ENCODE measurements at places on chromosomes 2 and 18.

- DNase-seq, result no peak
Observed at GRCh38 chr2:168320267-168320666, 72.9 kb upstream of the STK39 start.

DNA sequence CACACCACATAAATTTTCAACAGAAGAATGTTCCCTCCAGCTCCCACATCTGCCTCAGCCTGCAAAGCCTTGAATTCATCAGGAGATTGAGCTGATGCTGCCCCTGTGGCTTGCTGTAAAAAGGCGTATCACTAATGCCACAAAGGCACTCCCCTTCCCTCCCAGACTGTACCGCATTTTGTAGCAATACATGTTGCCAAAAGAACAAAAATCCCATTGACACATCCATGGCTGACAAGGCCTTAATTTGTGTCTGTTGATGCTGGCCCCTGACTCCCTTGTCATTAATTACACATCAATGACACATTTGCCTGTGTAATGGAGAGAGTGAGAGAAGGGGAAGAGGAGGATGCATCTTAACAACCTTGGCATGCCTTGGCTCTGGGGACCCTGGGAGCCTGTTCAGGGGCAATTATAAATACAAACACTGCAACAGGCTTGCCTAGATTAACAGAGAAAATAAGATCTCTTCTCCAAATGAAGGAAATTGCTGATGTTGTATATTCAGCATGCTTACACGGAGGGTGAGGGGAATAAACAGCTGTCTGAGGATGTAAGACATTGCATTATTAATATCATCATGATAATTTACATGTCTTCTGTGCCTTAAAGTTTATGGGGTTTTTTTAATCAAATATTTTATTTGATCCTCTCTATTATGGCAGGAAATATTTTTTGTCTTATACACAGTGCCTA, 264.0 kb downstream of the SUCLG1 start:
- DNase-seq, result no peak

DNA sequence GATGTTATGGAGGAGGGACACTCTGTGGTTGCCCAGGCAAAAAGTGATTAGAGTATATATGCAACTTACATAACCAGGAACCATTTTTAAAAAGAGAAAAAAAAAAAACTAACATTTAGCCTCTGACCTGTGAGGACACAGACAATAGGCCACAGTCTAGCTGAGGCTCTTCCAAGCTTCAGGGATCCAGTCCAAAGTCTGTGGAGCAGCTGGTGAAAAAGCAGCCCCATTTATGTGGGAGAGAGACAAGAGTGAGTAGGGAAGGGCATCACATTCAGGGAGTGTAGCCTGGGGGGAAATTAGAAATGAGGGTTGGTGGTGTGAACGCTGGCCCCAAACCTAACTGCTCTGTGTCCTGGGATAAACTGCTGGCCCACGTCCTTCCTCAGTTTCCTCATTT, 122.8 kb downstream of the MYO5B start:
- no peak for DNase-seq

DNA sequence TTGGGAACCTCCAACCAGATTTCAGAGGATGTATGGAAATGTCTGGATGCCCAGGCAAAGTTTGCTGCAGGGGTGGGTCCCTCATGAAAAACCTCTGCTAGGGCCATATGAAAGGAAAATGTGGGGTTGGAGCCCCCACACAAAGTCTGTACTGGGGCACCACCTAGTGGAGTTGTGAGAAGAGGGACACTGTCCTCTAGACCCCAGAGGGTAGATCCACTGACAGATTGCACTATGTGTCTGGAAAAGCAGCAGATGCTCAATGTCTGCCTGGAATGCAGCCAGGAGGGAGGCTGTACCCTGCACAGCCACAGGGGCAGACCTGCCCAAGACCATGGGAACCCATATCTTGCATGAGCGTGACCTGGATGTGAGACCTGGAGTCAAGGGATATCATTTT, 573.7 kb upstream of the NXPH2 start:
- no peak for DNase-seq

- no peak for DNase-seq
Observed at GRCh38 chr2:78202366-78202765, 680.2 kb upstream of the LRRTM4 start.

DNA sequence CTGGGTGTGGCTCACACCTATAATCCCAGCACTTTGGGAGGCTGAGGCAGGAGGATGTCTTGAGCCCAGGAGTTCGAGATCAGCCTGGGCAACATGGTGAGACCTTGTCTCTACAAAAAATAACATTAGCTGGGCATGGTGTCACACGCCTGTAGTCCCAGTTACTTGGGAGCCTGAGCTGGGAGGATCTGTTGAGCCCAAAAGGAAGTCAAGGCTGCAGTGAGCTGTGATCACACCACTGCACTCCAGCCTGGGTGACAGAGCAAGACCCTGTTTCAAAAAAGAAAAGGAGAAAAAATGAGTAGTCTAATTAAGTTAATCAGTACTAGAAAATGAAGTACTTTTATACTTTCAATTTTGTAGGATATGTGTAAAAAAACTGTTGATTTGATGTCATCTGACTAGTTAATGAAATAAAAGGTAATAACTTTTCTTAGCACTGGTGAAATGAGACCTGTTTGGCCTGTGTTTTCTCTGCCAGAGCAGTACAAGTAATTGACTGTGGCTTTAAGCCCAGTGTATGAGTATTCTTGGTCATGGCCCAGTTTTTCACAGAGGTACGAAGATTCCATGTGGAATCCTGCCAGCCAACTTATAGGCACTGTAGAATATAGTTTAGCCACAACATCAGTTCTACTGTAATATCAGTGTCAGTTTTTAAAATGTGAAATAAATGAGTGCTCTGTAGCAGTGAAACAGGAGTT, 35.8 kb downstream of the MFSD6 start:
- no peak for DNase-seq

DNA sequence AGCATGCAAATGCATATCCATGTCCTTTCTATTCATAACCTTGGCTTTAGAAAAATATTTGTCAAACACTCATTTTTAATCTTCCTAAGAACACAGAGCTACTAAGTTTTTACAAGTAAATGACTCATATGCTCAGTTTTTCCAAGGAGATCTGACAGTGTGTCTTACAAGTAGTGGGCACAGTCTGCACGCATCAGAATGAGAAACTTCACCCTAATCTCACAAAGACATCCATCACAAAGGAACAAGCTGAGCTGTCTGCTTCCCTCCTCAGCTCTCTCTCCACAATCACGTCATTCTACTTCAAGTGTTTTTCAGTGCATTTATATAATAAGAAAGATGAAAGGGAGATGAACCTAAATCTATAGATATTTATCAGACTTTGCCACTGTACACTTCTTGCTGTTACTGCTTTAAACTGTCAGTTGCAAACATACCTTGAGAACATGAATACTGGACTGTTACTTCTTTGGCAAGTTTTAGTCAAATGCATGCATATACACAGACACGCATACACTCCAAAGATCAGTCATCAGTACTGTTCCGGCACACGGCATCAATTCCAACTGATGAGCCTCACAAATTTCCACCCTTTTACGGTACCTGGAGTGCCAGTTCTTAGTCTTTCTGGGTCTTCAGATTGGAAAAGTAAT, 75.7 kb downstream of the RBMS1 start:
- no peak for DNase-seq

DNA sequence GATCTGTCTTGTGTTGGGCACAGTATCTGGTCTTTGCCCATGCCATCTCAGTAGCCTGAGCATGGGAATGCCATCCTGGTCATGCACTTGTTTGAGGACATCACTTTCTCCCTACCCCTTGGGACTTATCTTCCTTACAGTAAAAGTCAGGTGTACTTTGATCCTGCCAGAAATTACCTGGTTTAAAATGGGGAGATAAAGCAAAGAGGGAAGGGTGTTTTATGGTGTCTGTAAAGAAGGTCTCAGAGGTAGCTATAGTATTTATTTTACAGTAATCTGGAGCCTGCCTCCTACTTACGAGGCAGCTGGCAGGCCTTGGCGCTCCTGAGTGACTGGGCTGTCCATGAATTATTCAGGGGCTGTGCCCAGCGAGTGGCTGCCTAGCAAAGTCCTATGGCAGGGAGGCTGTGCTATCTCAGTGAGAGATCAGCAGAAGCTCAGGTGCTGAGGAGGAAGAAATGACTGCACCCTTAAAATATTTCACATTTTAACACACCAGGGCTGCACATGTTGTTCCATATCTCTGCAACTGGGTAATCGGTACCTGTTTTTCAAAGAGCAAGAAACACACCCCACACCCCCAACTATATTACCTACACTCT, 93.9 kb downstream of the SPTBN1 start:
- DNase-seq, result no peak

DNA sequence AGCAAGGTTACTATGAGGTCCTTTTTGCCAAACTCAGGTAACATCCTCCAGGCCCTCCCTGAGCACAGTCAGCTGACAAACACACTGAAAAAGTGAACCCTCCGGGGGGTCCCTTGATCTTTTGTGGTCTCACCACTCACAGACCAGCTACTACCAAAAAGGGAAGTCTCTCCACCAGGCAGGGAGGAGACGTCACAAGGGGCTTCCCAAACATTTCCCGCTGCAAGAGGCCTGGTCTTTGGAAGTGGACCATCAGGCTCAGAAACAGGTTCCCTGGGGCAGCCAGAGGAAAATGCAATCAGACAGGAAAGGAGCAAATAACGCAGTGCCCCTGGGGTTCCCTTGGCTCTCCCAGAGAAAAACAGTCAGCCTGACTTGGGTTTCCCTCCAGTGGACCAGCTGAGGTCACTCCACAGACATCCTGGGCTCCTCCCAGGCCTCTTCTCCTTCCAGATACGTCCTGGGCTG, 38.7 kb upstream of the POMC start:
- no peak for DNase-seq

DNA sequence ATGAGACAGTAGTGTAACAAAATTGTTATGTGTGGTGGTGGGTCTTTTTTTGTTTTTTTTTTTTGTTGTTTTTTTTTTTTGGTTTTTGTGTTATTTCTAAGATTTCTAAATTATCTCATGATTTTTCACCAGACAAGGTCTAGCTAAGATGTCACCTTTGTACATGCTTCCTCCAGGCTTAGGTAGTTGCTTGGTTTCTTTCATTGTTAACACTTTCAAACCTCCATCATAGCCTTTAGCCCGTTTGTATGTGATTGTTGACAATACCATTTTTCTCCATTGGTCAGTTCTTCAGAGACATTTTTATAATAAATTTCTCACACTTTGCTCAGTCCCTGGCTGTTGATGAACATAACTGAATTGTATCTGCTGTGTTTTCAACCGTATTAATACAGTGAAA, 2.2 kb downstream of the RELCH start:
- DNase-seq, result no peak

- DNase-seq, result no peak
Observed at GRCh38 chr2:31429759-31430438, 15.4 kb upstream of the XDH start.

DNA sequence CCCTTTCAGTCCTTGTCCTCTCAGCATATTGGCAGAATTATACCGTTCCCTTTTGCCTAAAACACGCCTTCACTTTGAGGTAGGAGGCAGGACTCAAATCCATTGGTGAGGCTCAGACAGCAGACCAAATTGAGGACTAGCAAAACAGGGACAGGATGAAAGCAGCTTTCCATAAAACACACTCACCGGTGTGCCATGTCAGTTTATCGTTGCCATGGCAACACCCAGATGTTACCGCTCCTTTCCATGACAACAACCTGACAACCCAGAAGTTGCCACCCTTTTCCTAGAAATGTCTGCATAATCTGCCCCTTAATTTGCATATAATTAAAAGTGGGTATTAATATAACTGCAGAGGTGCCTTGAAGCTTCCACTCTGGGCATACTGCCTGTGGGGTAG, 730.4 kb downstream of the METTL4 start:
- DNase-seq, result no peak

- DNase-seq, result no peak
Observed at GRCh38 chr2:54013996-54014395, 43.2 kb upstream of the PSME4 start.

- no peak for DNase-seq
Observed at GRCh38 chr2:96882906-96883305, 13.0 kb upstream of the SEMA4C start.

DNA sequence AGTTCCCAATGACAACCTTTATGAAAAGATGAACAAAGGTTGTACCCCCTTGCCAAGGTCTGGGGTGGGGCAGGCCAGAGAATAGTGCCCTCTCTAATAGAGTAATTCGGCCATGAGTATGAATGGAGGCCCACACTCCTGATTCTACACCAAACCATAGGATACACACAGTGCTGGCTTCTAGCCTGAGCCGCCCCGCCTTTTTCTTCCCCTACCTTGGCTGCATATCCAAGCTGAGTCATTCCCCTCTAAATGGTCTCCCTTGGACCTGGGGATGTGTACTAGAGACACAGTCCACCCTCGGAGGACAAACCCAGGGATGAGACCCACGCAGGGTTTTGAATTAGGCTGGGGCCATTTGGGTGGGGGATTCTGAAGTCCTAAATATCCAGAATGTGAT, 107.2 kb upstream of the CAPN13 start:
- DNase-seq, result no peak

GRCh38 chr18:70961939-70962338, 673.1 kb downstream of the SOCS6 start:
- no peak for DNase-seq

DNA sequence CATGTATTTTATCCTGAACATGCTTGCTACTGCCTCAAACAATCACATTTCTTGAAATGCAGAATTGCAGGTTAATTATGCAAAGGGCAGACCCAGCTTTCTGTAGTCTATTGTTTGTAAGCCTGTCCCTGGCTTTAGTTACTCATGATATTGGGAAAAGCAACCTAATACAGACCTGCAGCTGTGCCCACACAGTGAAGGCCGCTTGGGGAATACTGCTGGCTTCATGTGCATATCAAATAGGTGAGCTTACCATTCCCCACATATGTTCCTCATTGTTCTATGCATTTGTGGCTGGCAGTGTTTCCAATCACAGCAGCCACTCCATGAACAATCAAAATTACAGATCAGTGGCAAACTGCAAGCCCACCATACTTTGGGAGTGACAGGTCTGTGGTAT, 186.3 kb downstream of the TMEM163 start:
- DNase-seq, result no peak

- no peak for DNase-seq
Observed at GRCh38 chr2:223797037-223797436, 40.3 kb downstream of the AP1S3 start.

DNA sequence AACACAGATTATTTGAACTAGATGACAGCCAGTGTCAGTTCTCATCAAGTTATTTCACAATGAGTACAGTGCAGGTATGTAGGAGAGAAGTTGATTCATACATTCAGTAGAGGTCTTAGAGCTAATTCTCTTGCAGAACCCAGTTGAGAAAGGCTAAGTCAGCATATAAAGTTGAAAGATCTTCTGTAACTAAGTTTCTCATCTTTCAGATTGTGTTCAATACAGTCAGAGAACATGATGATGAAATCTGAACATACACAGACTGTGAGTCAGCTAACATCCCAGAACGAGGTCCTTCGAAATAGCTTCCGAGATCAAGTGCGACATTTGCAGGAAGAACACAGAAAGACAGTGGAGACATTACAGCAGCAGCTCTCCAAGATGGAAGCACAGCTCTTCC, 41.9 kb upstream of the LIMS1 start:
- no peak for DNase-seq

Data from left ventricle myocardium inferior (tissue), 1 donor.